ENCODE measurements at places on chromosomes 16 and 17. TPM values are rescaled to one million over a fixed set of nuclear protein-coding genes. Genes with fewer than 3 reads are reported as not detected.

DNA sequence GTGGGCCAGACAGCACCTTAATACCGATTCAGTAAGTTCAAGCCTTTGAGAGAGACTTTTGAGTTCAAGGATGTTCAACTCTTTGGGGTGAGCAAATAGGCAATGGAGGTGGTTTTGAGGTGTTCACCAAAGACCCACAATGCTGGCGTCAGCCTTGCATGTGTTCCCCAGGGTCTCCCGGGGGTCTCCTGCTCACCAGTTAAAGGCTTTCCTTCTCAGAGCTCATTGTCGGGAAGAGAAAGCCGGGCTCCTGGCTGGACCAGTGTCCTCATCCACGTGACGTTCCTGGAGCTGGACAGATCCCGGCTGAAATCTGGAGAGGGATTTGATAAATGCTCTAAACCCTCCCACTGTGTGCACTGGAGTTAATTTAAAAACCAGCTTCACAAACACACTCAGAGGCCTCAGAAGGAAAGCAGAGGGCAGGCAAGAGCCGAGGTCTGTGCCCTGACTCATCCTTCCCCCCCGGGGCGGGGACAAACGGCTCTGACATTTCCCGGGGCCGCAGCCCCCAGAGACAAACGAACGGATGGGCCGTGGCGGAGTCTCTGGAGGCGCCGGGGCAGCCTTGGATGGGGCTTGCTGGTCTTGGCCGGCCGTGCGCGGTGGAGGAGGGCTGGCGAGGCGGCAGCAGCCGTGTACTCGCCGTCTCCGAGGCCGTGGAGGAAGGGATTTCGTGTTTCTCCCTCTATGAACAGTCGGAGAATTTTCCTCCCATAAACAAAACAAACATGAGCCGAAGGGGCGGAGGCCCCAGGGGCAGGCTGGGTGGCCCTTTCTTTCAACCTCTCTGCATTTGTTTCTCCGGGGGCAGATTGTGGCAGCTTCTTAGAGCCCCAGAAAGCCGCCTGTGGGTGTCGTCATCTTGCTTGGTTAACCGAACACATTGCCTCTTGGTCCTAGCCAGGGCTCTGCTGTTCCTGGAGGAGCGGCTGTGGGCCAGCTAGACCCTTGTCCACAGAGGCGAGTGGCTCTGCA is 94.2 kb downstream of the NTN1 start:
- H3K4me3 ChIP-seq: peak overlapping the region; percentile 28
- DNase-seq: peak; percentile 86
- H3K36me3 ChIP-seq: no peaks in the 10 kb centered on the region
- peak overlapping the region; percentile 74 for H3K27ac ChIP-seq
- no peaks in the 10 kb centered on the region for H3K27me3 ChIP-seq

DNA sequence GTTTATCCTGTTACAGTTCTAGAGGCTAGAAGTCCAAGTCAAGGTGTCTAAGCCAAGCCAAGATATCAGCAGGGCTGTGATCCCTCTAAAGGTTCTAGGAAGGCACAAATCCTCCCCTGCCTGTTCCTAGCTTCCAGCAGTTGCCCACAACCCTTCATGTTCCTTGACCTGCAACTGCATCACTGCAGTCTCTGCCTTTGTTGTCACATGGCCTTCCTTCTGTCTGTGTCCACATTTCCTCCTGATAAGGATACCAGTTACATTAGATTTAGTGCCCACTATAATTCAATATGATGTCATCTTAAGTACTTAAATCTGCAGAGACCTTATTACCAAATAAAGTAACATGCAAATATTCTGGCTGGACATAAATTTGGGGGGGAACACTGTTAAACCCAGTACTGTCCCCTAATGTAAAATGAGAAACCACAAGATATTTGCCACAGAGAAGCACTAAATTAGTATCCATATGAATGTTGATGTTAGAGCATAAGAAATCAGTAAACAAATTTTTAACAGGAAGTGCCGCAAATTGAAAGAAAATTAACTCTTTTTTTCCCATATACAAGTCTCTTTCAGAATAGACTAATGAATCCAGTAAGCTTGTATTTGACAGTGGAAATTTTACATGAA is 4.7 kb downstream of the UQCRC2 start:
- no peaks in the 10 kb centered on the region for H3K36me3 ChIP-seq
- no peak for DNase-seq
- no peak overlapping the region for H3K27ac ChIP-seq

- H3K36me3 ChIP-seq: no peaks in the 10 kb centered on the region
- no peak overlapping the region for H3K27ac ChIP-seq
- no peak overlapping the region for H3K4me3 ChIP-seq
- H3K27me3 ChIP-seq: no peaks in the 10 kb centered on the region
- H3K4me1 ChIP-seq: no peaks in the 10 kb centered on the region
Measured at GRCh38 chr17:50596191-50597037, 35.9 kb downstream of the CACNA1G start.

- no peaks in the 10 kb centered on the region for H3K36me3 ChIP-seq
- peaks cover 54% of the 10 kb centered on the region for H3K4me1 ChIP-seq
- peak overlapping the region; percentile 10 for H3K4me3 ChIP-seq
Measured at GRCh38 chr17:77375917-77376651, 235.3 kb downstream of the SEC14L1 start.

The VASN gene
- total RNA-seq: 3.6 TPM

- H3K4me3 ChIP-seq: no peak overlapping the region
- H3K4me1 ChIP-seq: no peaks in the 10 kb centered on the region
- no peaks in the 10 kb centered on the region for H3K27me3 ChIP-seq
- no peak overlapping the region for H3K27ac ChIP-seq
- no peak for DNase-seq
Measured at GRCh38 chr16:14018851-14019250, 52.3 kb upstream of the MRTFB start.

DNA sequence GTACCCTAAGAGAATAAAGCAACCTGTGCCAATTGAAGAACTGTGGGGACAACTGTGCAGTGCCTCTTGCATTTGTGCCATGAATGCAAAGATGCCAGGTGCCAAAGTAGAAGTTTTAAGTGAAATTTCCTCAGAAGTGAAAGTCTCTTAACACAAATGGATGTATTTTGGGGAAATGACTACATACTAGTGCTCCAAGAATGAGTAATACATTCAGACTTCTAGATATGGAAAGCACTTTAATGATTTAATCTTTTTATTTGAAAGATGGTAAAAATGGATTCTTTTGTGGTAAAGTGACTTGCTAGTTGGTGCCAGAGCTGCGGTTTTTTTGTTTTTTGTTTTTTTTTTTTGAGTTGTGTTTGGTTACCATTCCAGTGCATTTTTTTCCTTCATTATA is 15.0 kb downstream of the UTP18 start:
- H3K27me3 ChIP-seq: no peaks in the 10 kb centered on the region
- no peak overlapping the region for H3K4me3 ChIP-seq
- no peaks in the 10 kb centered on the region for H3K4me1 ChIP-seq
- no peak overlapping the region for H3K27ac ChIP-seq

Data from uterus (tissue), 4 donors.